H9 (cell line): ENCODE measurements at places on chromosomes 1 and 21. TPM values are rescaled to one million over a fixed set of nuclear protein-coding genes. Genes with fewer than 3 reads are reported as not detected.

DNA sequence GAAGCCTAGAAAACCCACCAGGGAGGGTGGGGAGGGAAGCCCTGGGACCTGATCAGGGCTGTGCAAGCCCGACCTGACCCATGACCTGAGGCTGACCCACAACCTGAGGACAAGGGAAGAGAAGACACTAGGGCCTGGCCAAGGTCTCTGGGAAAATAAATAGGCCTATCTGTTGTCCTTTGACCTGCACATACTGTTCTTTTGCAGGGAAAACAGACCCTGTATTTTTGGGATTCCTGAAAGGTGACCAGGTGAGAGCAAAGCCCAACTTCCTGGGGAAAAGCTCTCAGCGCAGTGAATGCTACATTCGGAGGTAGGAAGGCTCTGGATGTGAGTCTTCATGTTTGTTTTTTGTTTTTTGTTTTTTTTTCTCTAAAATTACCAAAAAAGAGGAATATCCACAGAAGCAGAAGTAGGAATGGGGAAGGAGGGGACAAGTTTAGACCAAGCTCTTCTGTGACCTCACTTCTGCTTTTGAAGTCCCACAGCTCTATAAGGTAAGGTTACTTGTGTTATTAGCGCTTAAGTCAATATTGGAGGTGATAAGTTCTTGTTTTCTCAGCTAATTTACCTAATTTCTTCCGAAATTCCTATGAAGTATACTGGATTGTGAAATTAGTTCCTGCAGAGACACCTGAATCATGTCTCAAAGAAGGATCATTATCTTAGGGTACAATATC is 26.2 kb upstream of the LYST start:
- no peak for DNase-seq

DNA sequence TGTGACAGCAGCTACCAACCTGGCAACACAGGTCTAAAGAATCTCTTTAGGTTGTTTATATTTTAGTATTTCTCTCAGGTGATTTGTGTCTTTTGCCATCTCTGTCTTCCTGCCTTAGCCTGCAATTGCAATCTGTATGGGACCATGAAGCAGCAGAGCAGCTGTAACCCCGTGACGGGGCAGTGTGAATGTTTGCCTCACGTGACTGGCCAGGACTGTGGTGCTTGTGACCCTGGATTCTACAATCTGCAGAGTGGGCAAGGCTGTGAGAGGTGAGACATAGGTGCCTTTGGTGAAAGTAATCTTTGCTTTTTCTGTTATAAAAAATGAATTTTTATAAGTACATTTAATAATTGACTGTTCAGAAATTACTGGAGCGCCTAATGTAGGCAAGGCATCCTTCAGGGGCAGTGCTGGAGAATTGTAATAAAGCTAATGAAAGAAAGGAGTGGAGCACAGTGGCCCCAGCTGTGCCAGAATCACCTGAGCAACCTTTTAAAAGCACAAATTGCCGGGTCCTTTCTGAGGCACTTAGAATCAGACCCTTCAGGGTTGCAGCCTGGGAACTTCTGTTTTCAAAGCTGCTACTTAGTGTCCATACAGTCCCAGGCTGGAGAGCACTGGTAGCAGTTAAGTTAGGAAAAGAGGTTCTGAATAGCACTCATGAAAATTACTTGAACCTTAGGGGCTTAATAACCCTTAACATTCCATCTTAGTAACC is 60.6 kb upstream of the LAMC2 start:
- no peak for DNase-seq

The SVBP gene
- 37.9 and 41.3 TPM in 2 replicates for total RNA-seq

The LRRC38 gene
- total RNA-seq, result 0.72 and 0.86 TPM in 2 replicates

- DNase-seq, result no peak
Measured at GRCh38 chr1:58879464-58879863, 95.6 kb upstream of the JUN start.
